ENCODE measurements at places on chromosomes 5 and 9. TPM values are rescaled to one million over a fixed set of nuclear protein-coding genes. Genes with fewer than 3 reads are reported as not detected.

DNA sequence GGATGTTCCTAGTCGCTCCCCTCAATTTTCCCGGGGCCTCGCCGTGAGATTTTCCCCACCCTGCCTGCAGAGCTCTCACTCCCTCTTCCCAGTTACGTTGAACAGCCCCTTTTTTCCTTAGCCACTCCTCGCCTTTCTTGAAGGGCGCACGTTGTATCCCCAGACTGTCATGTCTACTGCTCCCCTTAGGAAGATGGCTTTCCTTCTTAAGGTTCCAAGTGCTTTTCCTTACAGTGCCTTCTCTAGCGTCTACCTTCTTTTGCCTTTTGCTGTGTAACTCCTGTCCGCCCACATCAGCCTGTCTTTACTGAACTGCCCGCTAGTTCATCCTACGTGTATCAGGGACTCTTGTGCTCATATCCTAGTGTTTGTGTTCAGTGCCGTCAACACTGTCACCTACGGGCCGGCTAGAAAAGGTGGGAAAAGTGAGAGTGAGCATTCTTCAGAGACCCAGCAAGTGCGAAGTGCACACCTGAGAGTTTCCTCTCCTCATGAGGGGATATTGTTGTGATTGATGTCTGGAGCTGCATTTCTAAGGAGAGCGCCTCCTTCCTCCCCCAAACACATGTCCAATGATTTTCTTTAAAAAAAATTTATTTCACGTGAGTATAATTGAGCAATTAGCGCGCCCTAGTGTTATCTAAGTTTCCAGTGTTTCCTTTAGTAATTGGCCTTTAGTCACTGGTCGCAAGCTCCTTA lies 764 bp downstream of the CAMLG start:
- peak; percentile 59 for DNase-seq

GRCh38 chr5:176899946-176900779 lies 1.0 kb upstream of the HK3 start:
- DNase-seq, result no peak

DNA sequence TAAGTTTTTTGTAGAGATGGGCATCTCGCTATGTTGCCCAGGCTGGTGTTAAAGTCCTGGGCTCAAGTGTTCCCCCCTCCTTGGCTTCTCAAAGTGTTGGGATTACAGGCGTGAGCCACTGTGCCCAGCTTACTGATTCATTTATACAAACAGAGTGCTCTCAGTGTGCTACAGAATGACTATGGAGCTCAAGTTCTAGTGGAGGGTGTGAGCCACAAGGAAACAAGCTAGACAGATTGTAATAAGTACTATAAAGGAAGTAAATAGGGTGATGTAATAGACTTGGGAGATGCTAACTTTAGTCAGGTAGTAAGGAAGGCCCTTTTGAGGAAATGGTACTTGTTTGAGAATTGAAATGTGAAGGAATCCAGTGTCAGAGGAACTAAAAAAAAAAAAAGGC lies 1.7 kb upstream of the TMEM267 start:
- peak; percentile 27 for DNase-seq

DNA sequence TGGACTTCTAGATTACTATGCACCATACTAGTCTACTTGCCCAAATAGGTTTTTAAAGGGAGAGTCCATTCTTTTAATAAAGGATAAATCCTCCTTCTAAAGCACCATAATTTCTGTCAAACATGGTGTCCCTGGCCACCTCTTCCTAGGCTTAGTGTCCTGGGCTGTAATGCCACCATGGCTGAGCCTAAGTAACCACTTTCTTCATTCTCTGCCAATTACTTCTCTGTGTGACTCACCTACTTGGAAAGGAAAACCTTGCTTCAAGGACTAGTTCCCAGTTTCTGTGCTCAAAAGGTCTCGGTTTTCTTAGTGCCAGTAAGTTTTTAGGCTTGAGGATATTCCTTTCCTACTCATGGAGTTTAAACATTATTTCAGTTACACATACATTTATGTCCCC lies 273.4 kb downstream of the DENND1A start:
- DNase-seq, result peak; percentile 69

- DNase-seq, result peak; percentile 96
Observed at GRCh38 chr5:54743997-54744788, 226.6 kb downstream of the SNX18 start.

DNA sequence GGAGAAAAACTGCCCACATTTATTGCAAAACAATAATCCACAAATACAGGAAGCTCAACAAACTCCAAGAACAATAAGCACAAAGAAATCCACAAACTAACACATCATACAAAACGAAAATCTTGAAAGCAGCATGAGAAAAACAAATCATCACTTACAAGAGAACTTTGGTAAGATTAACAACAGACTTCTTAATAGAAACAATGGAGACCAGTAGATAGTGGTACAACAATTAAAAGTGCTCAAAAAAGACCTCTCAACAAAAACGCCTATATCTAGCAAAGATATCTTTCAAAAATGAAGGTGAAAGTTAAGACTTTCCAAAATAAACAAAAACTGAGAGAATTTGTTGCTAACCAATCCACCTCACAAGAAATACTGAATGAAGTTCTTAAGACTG lies 38.4 kb downstream of the CDKL3 start:
- peak; percentile 24 for DNase-seq

DNA sequence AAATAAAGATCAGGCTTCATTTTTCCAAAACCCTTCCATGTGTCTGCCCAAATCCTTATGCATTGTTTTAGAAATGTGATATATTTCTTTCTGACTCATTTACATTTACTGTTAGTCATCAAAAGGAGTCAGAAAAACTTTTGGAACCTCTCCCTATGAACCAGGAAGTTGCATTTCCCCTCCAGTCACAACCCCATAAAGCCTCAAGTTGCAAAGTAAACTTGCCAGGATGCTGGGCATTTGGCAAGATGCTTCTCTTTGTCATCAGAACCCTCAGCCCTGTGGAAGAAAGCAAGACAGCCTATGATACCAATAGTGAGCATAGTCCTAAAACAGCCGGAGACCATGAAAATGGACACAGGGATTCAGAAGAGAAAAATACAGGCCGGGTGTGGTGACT lies 84.2 kb downstream of the MUSK start:
- DNase-seq, result peak; percentile 93

- DNase-seq, result peak; percentile 16
Observed at GRCh38 chr9:16352791-16353401, 517.6 kb downstream of the BNC2 start.

DNA sequence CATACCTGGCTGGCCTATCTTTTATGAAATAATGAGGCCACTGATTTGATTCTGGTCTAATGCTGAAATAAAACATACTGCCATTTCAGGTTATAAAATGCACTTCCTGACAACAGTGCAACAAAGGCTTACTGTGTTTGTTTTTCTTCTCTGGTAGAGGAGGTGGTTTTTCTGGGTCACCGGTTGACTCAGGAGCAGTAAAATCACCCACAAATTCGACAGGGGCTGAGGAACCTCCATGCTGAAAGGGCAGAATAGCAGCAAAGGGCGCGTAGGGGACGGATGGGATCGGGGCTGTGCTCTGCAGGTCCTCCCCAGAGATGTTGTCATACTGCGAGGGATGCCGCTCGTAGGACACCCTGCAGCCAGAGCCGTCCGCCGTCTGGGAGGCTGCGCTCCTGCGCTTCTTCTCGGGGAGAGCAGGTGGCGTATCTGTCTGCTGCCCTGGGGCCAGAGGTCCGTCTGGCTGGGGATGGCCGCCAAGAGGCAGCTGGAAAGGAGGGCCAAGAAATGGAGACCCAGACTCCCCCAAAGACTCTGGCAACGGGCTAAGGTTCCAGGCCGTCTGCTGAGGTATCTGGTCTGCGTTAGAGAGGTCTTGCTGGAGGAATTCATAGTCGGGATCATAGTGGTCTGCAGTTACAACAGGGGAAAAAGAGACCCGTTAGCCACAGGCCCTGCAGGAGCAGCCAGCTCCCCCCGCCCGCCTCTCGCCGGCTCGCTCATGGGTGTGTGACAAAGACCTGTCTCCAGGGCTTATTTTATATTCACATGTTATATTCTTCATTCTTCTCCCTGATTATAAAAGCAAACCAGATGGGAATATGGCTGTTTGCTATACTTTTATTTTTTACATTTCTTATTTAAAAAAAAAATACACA lies 80.7 kb downstream of the PRRT1B start:
- peak; percentile 35 for DNase-seq

DNA sequence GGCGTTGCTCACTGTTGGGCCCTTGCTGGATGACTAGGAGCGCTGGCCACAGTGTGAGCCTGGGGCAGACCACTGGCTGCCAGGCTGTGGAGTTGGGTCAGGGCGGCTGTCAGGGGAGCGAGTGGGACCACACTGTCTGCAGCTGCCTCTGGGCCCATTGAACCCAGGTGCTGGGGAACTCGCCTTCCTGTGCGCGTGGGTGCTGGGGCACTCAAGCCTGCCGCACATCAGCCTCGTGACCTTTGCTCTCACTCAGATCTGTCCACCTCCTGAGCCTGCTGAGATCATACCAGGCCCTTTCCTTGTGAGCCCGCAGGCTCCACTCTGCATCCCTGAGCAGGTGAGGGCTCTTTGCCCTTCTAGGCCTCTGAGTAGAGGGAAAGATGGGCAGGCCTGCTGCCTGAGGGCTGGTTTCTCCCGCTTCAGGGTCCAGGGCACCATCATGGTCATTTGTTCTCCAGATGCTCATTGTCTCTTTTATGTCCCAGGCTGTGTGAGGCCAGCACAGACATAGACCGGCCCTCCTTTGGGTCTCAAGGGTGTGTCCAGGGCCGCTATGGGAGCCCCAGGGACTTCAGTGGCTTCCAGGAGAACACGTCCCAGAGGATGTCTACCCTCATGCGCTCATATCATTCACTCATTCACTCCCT lies 26.5 kb downstream of the WNK2 start:
- no peak for DNase-seq

GRCh38 chr9:130298662-130299279 lies 33.2 kb downstream of the HMCN2 start:
- no peak for DNase-seq

GRCh38 chr9:22160221-22160620 lies 151.1 kb upstream of the CDKN2B start:
- no peak for DNase-seq

DNA sequence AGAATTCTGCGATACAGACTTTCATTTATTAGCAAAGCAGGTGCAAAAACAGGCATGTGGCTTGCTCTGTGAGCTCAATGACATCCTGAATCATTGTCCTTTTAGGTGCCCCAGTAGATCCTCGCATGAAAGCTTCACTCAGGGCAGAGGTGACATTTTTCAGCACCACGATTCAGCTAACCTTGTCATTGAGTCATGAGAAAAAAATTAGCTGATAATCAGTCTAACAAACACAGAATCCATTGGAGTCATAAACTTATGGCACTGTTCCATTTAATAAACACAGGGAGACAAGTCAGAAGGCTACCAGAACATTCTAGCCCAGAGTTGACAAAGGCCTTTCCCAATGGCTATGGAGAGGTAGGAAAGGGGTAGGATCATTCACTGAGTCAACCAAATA lies 104.8 kb upstream of the RAD23B start:
- DNase-seq, result peak; percentile 65

- DNase-seq, result no peak
Observed at GRCh38 chr5:154200221-154200620, 9.7 kb downstream of the GALNT10 start.

DNA sequence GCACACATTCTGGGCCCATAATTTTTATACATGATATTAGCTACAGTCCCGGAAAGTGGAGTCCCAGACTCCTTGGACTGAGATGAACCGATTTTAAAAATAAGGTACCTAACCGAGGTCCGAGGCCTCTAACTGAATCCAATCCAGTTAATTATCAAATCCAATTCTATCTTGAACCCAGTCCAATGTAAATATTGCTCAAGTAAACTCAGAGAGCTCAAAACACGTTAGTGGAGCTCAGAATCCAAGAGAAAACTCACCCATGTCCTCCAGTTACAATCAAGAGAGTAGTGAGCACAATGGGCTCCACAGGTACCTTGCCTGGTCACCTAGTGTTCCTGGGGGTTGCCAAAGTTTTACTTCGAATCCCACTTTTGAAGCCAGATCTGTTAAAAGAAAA lies 37.9 kb upstream of the DIRAS2 start:
- no peak for DNase-seq

- DNase-seq, result no peak
Observed at GRCh38 chr9:89744730-89745129, 139.9 kb downstream of the GADD45G start.

- DNase-seq, result no peak
Observed at GRCh38 chr5:15790446-15791018, 290.6 kb downstream of the FBXL7 start.

GRCh38 chr9:137078701-137079400 lies 1.5 kb downstream of the UAP1L1 start:
- DNase-seq, result no peak

GRCh38 chr5:6432206-6432605 lies 16.5 kb upstream of the UBE2QL1 start:
- DNase-seq, result no peak

GRCh38 chr5:10034001-10034400 lies 215.7 kb downstream of the ATPSCKMT start:
- DNase-seq, result no peak

DNA sequence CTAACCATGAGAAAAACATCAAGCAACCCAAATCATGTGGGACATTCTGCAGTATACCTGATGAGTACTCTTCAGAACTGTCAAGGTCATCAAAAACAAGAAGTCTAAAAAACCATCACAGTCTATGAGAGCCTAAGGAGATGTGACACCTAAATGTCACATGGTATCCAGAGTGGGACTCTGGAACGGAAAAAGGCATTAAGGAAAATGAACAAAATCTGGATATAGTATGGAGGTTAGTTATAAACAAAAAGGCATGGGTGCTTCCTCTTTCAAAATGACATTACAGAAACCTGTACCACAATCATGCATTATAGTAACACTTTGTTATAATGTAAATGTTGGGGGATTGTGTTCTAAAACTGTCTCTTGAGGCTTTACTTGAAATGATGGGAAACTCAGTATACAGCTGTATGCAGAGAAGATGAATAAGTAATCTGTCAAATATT lies 47.4 kb downstream of the PRKACG start:
- no peak for DNase-seq

GRCh38 chr5:168798065-168799023 lies 219.2 kb upstream of the PANK3 start:
- peak; percentile 47 for DNase-seq

- DNase-seq, result peak; percentile 9
Observed at GRCh38 chr5:159441441-159441840, 111.2 kb upstream of the IL12B start.

GRCh38 chr5:34844106-34844505 lies 5.1 kb downstream of the TTC23L start:
- DNase-seq, result no peak

DNA sequence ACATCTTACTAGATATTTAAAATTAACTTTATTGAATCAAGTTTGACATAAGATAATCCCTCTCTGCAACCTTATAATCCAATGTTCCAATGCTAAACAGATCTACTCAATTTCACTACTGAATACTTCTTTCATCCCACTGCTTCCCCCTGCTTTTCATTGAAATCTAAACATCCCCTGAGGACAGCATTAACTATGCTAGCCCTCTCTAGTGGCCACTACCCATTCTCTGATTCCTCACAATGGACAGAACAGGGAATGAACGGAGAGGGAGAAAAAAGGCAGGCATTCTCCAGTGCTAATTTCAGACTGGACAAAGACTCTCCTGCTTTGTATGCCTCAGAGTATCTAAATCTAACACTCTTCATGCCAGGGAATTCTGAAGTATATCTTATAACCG lies 54.3 kb upstream of the RGS7BP start:
- DNase-seq, result no peak

PRLR gene
- total RNA-seq, result 0.35 TPM

TBC1D2 gene
- total RNA-seq, result 111 TPM

TMEM232 gene
- 2.3 TPM for total RNA-seq

CCDC187 gene
- total RNA-seq, result not detected

FGF10 gene
- not detected for total RNA-seq

ADAMTSL1 gene
- 1.5 TPM for total RNA-seq

NMUR2 gene
- not detected for total RNA-seq

SPAG8 gene
- 0.80 TPM for total RNA-seq

NRG2 gene
- 0.52 TPM for total RNA-seq

EQTN gene
- not detected for total RNA-seq

PRUNE2 gene
- 38.8 TPM for total RNA-seq

RLN2 gene
- total RNA-seq, result 1.1 TPM

Data from renal cortical epithelial cell (primary cell).